GM20000 (cell line): ENCODE measurements at places on chromosomes 4 and X.

GRCh38 chr4:81505004-81505598 is 33.4 kb upstream of the RASGEF1B start:
- DNase-seq = peak; percentile 20

DNA sequence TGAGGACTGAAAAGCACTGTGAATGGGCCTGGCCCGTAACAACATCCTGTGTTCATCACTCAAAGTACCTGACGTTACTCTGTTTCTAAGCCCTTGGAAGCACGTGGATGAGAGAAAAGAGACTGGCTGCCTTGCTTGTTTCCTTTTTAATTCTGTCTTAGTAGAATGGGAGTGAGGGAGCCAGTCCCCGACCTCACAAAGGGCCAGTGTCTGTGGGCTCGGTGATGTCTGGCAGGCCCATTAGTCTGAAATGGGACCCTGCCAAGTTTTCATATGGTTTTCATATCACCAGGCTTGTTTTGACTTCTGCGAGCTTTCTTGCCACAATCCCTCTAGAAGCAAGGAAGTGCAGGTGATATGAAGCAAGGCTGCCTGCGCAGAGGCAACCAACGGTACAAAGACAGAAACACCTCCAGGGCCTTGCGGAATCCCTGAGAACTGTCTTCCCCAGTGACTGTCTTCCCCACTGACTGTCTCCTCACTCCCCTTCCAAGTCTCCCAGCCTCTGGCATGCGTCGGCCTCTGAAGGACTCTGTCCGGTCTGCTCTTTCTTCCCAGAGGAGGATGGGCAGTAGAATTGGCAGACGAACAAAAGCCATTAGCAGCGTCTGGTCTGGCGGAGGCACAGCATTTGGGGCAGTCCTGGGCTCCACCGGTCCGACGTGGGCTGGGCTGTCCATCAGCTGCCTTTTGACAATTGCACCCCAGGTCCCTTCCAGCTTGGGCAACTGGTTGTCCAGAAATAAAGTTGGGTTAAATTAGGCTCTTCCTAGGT is 20.2 kb upstream of the RASL11B start:
- DNase-seq = no peak

DNA sequence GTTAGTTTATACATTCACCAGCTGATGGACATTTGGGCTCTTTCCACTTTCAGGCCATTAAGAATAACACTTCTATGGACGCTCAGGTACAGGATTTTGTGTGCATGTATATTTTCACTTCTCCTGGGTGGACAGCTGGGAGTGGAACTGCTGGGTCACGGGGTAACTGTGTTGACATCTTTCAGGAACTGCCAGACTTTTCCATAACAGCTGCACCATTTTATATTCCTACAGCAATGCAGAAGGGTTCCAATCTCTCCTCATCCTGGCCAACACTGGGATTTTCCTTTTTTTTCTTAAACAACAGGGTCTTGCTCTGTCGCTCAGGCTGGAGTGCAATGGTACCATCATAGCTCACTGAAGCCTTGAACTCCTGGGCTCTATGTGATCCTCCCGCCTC is 11.9 kb downstream of the HAUS7 start:
- no peak for DNase-seq

DNA sequence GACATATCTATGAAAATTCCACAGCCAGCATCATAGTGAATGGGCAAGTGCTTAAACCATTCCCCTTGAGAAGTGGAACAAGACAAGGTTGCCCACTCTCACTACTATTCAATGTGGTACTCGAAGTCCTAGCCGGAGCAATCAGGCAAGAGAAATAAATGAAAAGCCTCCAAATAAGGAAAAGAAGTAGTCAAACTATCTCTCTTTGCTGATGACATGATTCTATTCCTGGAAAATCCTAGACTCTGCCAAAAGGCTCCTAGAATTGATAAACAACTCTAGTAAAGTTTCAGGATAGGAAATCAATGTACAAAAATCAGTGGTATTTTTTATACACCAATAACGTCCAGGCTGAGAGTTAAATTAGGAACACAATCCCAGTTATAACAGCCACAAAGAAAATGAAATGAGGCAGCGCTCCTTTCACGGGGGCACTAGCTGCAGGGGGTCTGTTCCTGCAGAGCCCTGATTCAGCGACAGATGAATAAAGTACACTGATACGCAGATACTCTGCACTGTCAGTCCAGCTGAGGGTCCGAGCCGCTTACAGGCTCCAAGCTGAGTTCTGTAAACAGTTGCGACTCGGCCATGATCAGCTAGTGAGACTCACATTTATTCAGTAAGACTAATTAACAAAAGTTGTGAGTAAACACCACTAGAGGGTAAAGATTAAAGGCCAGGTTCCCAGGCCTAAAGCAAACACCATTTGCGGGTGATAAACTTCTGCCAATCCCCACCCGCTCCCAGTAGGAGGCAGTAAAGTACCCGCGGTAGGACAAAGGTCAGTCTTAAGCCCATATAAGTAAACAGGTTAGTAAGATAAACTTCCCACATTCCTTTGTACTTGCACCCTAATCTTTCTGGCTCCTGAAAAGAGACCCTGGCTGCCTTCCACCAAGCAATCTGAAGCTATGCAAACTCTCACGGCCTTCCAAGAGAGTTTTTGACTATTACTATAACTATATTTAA is 290.6 kb upstream of the GRID2 start:
- DNase-seq = no peak

DNA sequence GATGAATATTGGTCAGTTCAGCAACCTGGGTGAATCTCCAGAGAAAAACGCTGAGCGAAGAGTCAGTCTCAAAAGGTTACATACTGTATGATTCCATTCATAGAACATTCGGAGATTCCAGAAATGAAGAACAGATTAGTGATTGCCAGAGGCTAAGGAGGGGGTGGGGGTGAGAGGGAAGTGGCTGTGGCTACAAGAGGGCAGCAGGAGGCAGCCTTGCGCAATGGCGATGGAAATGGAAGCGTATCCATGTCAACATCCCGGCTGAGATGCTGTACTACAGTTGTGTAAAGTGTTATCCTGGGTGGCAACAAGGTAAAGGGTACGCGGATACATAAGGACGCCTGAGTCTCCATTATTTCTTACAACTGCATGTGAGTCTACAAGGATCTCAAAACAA is 18.0 kb downstream of the LYAR start:
- no peak for DNase-seq

GRCh38 chr4:2792396-2792710 is 532 bp upstream of the SH3BP2 start:
- DNase-seq = no peak

- no peak for DNase-seq
These were observed 30.1 kb downstream of the LGI2 start for GRCh38 chr4:25000639-25001038.

GRCh38 chr4:128840711-128841318 is 31.3 kb downstream of the JADE1 start:
- no peak for DNase-seq

- DNase-seq = peak; percentile 52
These were observed 648 bp upstream of the SCD5 start for GRCh38 chr4:82799006-82799881.

GRCh38 chr4:30001628-30002027 is 718.5 kb upstream of the PCDH7 start:
- no peak for DNase-seq

DNA sequence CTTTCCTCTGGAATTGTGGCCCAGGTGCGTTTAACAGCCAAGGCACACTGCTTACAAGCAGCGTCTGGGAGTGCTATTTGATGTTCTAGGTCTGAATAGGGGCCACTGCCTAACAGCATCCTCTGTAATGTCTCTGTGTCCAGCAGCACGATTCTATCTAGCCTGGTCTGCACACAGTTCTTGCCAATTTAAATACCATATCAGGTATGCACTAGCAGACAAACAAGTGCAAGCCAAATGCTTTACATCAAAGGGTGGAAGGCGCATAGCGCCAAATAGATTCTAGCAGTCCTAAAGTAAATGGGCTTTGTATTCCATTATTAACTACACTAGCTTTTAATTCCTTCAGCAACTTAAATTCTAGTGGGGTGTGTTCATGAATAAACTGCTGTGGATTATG is 15.8 kb upstream of the UGDH start:
- DNase-seq = no peak

DNA sequence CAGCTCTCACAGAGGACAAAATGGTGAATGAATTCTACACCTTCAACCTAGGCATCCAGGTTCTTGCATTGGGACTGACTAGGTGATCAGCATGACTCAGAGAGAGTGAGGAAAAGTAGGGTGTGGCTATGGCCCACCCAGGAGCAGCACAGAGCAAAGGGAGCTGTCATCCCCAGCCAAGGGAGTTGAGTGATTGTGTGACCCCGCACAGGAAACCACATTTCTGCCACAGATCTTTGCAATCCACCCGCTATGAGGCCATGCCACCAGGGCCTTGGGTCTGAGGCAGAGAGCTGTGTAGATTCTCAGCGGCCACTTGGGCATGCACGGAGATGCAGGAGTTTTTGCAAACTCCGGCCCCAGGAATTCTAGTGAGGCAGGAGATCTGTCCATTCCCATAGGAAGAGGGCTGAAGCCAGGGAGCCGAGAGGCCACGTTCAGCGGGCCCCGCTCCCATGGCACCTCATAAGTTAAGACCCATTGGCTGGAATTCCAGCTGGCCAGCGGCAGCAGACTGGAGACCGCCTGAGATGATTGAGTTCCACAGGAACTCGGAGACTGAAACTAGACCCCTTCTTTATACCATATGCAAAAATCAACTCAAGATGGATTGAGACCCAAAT is 75.9 kb downstream of the NAA11 start:
- no peak for DNase-seq

GRCh38 chr4:125091-125771 is 930 bp downstream of the ZNF718 start:
- peak; percentile 50 for DNase-seq

DNA sequence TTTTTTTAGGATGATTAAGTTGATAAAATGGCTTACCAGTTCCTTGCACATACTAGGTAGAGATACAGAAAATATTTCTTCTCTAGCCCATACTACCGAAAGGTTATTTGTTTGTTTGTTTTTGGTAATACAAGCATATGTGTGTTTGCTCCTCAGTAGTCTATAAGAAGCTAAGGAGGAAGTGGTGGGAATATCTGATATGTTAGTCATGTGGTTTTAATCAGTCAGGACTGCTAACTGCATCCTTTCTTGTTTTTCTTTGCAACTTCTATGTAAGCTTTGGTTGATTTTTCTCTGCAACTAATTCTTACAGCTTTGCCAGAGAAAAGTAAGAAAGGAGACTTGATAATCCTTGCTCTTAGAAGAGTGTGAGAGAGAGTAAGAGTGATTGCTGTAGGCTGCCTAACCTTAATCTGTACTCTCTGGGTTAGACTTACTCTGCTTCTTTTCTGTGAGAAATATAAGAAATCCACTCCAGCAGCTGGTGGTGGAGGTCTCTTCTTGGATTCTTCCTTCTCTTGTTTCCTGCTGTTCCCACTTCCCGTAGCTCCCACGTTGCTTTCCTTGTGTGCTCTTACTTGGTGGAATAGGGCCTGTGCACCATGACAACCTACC is 28.3 kb downstream of the SEPTIN11 start:
- no peak for DNase-seq

DNA sequence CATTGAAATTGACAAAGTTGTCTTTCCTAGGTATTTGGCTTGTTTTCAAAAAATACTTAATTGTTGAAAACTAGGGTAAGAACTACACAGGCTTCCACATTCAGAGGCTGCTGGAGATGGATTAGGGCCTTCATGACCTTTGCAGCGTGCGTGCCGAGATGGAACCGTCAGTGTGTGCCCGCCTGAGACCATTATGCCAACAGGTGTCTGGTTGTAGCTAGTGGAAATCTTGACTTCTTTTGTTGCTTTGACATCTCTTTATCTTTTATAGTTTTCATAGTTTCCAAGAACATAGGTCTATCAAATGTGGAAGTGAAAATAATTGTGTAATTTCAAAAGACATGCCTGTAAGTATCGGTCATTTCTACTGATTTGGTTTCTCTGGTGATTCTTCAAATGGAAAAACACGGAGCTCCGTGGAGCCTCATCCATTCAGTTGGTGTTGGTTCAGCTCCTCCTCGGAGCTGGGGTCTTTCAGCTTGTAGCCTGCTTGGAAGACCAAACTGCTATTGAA is 38.9 kb upstream of the CLCN4 start:
- no peak for DNase-seq

DNA sequence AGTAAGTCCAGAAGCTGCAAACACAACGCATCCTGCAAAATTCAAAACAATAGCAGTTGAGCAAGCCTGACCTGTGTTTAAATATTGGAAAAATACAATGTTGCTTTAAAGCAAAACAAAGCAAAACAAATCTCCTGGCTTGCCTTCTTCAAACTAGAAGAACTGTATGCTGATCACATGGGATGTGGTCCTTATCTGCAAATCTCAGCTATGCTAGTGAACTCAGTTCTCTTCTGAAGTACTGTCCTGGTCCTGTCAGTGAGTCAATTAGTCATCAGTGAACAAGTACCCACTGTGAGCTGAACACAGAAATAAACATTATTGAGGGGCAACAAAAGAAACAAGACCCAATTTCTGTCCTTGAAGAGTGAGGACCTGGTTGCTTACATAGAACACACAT is 522.5 kb downstream of the SMARCA1 start:
- no peak for DNase-seq

DNA sequence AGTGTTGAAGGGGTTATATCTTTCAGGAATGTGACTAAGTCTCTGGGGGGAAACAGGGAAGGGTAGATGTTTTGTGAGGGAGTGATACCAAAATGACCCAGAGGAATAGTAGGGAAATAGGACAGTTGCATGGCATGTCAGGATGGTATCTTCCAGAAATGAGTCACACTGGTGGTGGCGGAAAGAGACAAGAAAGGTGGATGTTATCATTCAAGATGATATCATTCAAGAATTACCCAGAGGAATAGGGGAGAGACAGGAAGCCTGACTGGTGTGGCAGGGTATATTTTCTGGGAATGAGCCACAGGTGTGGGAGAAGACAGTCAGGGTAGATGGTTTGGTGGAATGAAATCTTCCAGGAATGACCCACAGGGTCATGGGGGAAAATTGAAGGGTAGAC is 61.1 kb downstream of the MAOA start:
- no peak for DNase-seq

DNA sequence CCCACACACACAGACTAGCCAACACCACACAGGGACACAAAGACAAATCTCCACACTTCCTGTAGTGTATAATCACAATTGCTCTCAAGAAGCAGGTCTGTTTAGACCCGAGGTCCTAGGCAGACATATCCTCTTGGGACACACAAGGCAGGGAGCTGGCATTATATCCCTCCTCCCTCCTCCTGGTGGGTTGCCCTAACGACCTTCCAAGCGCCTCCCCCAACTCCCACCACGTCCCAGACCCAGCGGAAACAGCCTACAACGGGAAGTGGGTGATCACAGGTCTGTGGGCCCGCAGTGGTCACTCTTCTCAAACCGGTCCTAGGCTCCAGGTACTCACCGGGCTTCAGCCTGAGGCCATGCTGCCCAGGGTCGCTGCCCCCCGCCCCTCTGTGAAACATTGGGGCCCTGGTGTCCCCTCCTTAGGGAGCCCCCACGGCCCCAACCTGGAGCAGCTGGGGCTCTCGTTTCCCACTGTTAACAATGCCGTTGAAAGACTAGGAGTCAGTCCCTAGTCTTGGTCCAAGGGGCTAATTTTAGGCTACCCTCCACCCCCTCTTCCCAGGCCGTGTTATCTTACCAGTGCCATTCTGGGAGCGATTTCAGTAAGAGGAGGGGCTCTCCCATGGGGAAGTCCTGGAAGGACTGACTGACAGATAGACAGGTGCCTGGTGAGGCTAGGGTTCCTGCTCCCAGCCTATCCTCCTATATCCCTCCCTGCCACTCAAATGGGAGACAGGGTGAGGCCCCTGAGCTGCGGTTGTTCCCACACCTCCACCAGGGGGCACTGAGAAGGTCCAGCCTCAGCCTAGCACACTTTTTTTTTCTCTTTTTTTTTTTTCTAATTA is at the start of gene ASB12:
ASB12 (minus strand) TSS at position 485 of the 848 bp plus-strand sequence. CDS start 4,957 bp downstream, outside the sequence.
- no peak for DNase-seq
